CMK (cell line): ENCODE measurements at places on chromosomes 3 and 15.

GRCh38 chr3:112132554-112132953, 494 bp downstream of the GCSAM start:
- no peak for DNase-seq

GRCh38 chr3:197519801-197520211, 36.0 kb downstream of the BDH1 start:
- DNase-seq: no peak

DNA sequence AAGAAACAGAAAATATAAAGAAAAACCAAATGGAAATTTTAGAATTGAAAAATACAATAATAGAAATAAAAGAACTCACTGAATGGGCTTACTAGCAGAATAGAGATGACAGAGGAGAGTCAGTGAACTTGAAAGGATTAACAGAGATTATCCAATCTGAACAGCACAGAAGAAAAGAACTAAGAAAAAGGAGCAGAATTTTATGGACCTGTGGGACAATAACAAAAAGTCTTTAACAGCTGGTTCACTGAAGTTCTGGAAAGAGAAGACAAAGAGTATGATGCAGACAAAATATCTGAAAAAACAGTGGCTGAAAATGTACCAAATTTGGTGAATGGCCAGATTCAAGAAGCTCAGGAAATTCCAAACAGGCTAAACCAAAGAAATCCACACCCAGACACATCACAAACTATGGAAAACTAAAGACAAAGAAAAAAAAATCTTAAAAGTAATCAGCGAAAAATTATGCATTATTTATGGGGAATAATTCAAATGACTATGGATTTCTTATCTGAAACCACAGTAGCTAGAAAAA, 9.7 kb upstream of the GNB5 start:
- no peak for DNase-seq

DNA sequence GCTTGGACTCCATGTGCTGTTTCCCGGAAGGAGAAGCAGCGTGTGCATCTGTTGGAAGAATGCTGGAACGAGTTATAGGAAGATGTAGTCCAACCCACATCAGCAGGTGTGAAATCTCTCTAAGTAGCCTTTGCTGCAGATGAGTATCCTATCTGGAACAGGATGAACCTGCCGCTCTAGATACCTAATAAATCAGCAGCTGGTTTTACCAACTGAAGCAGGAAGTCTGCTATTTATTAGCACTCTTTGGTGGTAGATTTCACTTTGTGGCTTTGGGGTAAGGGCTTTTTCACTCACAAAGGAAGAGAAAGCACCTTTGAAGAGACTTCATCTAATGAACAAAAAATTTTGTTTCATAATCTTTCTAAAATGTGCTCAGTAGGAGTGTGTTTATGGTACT, 66.4 kb downstream of the DCUN1D1 start:
- no peak for DNase-seq

- no peak for DNase-seq
Observed at GRCh38 chr3:28291577-28291976, 50.2 kb downstream of the CMC1 start.

- no peak for DNase-seq
Observed at GRCh38 chr15:49288391-49288790, 118.3 kb downstream of the GALK2 start.

DNA sequence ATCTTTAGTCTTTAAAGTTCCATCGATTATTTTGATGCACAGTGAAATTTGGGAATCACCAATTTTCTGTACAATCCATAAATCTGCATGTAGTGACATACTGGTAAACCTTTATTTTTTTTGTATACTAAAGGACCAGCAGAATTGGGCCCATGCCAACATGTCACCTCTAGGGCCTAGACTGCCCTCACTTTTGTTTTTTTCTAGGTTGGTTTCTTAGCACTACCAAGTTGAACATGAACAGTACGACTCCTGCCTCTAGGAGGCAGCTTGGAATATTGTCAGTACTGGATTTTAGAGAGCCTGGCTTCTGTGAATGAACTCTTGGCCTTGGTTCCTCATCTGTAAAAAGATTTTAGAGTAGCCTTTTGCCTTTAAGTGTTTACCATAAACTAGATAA, 32.3 kb downstream of the NKIRAS1 start:
- no peak for DNase-seq

- no peak for DNase-seq
Observed at GRCh38 chr3:177441813-177442646, 244.7 kb upstream of the TBL1XR1 start.

DNA sequence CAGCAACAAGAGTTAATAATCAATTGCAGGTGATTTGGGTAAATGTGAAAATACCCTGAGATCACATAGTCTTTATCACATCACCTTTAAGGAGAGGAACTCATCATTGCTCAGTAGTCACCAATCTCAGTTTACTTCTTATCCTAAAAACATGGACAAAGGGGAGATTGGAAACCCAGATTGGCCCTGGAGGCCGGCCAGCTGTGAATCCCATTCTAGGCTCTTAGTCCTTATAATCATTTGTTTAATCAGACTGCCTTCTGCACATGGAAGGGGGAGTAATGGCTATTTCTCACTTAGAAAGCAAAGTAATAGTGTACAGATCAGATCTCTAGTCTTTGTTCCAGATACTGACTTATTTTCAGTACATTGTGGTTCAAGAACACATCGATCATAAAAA, 37.2 kb upstream of the CPB1 start:
- no peak for DNase-seq

GRCh38 chr3:149586871-149587270, 71.0 kb downstream of the WWTR1 start:
- no peak for DNase-seq

GRCh38 chr15:88433046-88433685, 34.0 kb downstream of the MRPL46 start:
- no peak for DNase-seq

- no peak for DNase-seq
Observed at GRCh38 chr3:126474498-126475412, 936 bp downstream of the ZXDC start.

DNA sequence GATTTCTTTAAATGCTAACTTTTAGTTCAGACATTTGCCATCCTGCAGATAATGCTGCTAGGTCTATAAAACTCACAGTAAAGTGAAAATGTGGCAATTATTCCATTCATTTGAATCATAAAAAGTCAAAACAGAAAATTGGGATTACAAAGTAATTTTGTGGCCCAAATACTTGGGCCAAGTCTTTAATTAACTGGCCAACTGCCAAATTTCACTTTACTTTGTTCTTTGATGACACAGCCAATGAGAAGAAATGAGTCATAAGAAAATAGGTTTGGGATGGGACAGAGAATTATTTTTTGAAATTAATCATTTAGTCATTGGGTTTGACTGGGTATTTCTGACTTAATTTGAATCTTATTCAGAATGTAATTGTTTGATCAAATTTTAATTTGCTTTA, 89.8 kb upstream of the SLC2A2 start:
- DNase-seq: no peak

DNA sequence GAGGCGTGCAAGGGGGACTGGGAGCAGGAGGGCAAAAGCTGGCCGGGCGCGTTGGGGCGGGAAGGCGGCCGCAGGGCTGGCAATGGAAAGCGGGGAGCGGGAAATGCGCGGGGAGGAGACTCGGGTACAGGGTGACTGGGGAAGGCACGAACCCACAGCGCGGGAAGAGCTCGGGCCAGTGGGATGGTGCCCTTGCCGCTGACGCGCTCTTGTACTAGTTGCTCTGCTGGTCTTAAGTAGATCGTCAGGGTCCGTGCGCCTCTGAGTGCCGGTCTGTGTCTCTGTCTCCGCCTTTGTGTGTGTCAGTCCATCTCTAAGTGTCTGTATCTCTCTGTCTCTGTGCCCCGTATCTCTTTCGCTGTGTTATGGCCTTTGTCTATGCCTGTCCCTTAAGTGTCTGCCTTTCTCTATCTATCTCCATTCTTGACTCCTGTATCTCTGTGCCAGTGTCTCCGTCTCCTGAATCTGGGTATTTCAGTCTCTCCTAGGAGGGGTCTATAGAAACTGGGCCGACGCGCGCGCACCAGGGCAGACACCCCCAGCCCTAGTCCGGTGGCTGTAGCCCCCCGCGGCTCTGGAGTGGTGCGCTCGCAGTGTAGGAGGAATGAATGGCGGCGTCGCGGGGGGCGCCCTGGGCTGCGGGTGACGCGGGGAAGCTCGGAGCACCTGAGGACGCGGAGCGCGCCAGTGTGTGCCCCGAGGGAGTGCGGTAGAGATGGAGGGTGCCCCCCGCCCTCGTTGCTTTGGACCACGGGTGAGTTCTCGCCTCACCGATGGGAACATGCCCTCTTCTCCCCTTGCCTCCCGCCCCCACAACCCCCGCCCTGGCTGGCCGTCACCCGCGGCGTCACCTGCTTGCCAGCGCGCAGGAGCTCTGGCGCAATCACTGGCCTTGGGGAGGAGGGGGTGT, 756 bp upstream of the CAMK2N2 start:
- DNase-seq: no peak

- no peak for DNase-seq
Observed at GRCh38 chr15:79091204-79091867, 756 bp upstream of the RASGRF1 start.
